ENCODE measurements at places on chromosomes 11 and 22. TPM values are rescaled to one million over a fixed set of nuclear protein-coding genes. Genes with fewer than 3 reads are reported as not detected.

DNA sequence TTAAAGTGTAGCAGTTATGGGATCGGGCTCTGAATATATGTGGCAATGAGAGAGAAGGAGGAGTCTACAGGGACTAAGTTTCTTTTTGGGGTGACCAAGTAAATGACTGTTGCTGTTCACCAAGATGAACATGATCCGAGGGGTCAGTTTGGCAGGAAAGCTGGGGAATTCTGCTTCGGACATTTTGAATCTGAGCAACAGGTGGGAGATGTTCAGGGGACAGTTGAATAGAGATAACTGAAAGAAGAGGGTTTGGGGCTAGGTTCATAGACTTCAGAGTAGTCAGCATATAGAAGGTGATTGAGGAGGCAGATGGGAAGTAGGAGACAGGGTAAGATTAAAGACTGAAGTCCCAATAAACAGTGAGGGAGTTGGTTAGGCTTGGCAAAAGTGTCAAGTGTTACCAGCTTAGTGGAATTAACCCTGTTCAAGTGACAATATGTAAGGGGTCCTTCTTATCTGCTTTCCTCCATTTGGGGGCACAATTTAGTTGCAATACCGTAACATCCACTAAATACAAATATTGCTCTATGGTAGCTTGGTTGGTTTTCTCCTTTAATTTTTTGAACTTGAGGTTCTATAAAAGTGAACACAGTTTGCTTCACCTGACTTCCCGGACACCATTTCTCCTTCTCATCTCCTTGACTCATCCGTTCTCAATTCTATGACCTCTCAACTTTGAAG lies 2.9 kb upstream of the ENTHD1 start:
- no peak overlapping the region for H3K4me3 ChIP-seq
- no peaks in the 10 kb centered on the region for H3K4me1 ChIP-seq
- H3K27ac ChIP-seq = no peak overlapping the region
- peaks cover 14% of the 10 kb centered on the region for H3K27me3 ChIP-seq
- H3K36me3 ChIP-seq = no peaks in the 10 kb centered on the region

- no peaks in the 10 kb centered on the region for H3K27me3 ChIP-seq
- H3K27ac ChIP-seq = no peak overlapping the region
These were observed 17.0 kb downstream of the HMGXB4 start for GRCh38 chr22:35274154-35274871.

RASD2 gene
- not detected for total RNA-seq

C22orf23 gene
- not detected for total RNA-seq

MRPL49 gene
- 76.9 TPM for total RNA-seq
